ENCODE measurements at places on chromosomes 3 and 15.

GRCh38 chr3:171753665-171754408, 56.4 kb downstream of the PLD1 start:
- no peak for DNase-seq

GRCh38 chr15:79430901-79431635, 1.1 kb upstream of the MINAR1 start:
- no peak for DNase-seq

GRCh38 chr3:4907643-4908432, 71.4 kb upstream of the BHLHE40 start:
- DNase-seq = no peak

DNA sequence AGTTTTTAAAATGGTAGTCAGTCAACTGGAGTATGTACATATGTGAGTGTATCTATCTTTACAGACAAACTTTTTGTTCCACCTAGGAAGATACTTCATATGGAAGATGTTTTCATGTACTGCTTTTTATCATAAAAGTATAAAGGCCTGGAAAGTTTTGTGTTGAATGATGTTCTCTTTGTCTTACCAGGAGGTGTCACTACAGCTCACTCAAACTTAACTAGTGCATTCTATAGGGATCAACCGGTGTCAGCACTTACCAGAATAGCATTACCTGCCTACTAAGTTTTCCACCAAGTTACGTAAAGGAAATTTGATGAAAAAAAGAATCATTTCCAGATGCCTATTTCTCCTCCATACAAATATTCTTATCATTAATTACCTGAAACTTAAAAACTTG, 522.6 kb upstream of the SEMA6D start:
- DNase-seq = no peak

- DNase-seq = no peak
Observed at GRCh38 chr3:42702066-42702951, at the start of gene HHATL. TSS of gene HHATL (minus strand) at chr3:42702798. CDS start at chr3:42700826, 1,972 bp downstream.

GRCh38 chr3:128297401-128298138, 144.3 kb downstream of the EEFSEC start:
- no peak for DNase-seq

- DNase-seq = no peak
Observed at GRCh38 chr3:194384156-194384555, 14.6 kb upstream of the LRRC15 start.

- no peak for DNase-seq
Observed at GRCh38 chr15:67433495-67434099, 87.3 kb upstream of the C15orf61 start.

DNA sequence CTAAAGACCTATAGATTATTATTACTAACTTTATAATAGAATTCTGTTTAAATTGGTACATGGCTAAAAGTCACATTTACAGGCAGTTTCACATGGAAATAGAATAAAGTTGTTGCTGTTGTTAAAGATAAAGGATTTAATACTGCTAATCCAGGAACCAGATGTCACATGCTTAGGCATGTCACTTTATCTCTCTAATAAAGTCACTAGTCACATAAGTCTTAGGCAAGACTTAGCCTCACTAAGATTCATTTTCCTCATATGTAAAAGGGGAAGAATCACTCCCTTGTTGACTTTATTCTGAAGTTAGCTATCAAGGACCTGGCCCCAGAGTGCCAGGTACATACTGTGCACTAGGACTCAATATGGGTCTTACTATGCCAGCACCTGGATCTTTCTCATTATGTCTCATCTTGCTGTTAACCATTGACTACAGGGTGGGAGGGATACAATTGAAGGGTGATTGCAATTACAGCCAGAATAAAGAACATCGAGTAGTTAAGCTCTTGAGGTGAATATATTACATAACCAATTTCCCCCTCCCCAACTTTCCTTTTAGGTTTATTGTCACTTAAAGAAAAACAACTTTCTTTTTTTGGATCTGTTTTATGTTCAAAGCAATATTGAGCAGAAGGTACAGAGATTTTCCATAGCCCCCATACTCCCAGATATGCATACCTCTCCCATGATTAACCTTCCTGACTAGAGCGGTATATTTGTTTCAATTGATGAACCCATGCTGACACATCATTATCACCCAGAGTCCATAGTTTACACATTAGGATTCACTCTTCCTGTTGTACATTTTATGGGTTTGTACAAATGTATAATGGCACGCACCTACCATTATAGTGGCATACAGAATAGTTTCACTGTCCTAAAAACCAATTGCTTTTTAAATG, 36.6 kb downstream of the LNP1 start:
- DNase-seq = no peak

GRCh38 chr3:117761703-117762620, 1052.4 kb downstream of the TUSC7 start:
- DNase-seq = no peak

- DNase-seq = no peak
Observed at GRCh38 chr15:76905855-76906254, 715 bp upstream of the SCAPER start.

DNA sequence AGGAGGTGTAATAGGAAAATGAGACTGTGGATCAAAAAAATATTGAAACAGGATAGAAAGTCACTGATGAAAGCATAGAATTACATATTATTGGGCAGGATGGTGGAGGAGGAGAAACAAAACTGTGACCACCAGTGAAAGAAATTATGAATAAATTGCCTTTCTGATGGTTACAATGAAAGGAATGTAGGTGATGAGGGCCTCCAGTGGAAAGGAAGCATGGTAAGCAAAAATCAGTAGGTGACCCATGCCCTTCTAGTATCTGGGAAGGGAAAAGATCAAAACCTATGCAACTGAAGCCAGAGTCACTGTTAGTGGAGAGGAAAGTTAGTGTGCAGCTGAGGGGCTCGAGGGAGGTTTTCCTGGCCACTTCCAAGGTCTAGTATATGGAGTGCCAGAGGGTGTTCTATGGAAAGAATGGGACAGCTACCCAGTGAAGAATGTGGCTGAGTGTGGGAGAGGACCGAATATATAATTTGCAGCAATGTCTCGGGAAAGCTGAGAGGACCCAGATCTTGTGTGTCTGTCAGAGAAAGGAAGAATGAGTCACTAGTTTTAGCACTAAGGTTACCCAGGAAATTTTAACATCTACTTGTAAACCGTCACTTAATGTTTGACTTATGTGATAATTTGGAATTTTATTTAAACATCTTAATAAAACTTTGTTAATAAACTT, 146.2 kb downstream of the NFKBIZ start:
- no peak for DNase-seq

DNA sequence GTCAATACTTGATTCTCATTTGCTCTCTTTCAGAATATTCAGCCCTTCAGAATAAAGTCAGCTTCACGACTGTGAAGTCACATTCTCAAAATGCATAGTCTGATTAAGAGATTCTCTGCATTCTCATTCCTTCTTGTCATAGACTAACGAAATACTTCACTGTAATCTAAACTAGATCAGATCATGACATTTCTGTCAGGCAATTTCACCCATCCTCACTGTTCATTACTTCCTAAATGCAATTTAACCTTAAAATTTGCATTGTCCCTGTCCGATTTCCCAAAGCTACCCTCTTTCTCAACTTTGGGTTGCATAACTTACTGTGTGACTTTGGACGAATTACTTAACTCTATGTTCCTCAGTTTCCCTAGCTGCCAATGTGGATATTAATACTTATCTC, 6.2 kb downstream of the RPL22L1 start:
- no peak for DNase-seq

DNA sequence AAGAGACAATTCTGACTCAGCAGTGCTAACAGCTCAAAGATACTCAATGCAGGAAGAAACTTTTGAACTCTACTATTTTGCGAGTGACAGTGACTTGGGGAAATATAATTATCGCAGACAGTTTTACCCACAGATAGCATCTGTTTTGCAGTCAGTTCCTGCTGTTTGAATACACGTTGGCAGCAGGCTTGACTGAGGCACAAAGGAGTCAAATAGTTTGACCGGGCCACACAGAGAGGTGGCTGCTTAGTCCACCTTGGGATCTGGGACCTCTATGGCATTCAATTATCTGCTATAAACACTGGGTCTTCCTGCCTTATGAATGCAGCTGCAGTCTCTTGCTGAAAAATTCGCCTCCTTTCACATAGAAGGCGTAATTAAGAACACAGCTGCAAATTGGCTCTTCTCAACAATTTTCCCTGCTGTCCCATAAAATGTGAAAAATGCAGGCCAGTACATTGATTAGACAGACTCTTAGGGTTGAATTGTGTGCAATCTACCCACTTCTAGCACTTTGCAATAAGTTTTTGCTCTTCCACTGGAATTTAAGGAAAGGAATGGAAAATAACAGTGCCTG, 56.5 kb downstream of the OTOL1 start:
- DNase-seq = no peak

- DNase-seq = no peak
Observed at GRCh38 chr3:29594261-29594660, 313.4 kb downstream of the RBMS3 start.

- no peak for DNase-seq
Observed at GRCh38 chr15:34653992-34654391, 70.5 kb upstream of the GOLGA8B start.

DNA sequence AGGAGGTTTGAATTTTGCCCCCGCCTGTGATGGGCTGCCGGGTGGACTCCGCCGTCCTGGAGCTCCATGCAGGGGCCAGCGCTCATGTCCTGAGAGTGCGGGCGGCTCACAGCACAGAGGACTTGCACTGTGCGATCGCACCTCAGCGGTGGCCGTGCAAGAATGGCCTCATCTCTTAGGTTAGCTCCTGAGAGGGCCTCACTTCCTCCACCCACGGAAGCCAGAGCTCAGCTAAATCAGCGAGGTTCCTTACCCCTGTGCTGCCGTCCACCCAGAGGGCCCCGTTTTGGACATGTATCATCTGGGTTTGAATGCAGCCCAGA, 72.0 kb upstream of the PCSK6 start:
- no peak for DNase-seq

DNA sequence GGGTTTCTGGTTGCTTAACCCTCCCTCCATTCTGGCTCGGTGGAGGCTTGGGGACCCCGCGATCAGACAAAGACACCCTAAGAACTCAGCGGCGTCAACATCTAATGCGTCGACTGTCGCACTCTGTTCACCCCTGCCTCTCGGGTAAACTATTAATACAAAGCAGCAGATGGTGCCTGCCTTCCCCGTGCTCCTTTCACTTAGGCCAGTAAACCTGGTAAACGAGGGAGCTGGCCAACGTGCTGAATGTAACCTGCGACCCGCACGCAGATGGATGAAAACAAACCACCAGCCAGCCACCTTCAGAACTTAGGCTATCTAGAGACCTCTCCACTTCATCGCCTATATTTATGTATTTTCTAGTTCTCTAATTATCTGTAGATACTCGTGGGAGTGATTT, 848 bp upstream of the CADPS start:
- no peak for DNase-seq

DNA sequence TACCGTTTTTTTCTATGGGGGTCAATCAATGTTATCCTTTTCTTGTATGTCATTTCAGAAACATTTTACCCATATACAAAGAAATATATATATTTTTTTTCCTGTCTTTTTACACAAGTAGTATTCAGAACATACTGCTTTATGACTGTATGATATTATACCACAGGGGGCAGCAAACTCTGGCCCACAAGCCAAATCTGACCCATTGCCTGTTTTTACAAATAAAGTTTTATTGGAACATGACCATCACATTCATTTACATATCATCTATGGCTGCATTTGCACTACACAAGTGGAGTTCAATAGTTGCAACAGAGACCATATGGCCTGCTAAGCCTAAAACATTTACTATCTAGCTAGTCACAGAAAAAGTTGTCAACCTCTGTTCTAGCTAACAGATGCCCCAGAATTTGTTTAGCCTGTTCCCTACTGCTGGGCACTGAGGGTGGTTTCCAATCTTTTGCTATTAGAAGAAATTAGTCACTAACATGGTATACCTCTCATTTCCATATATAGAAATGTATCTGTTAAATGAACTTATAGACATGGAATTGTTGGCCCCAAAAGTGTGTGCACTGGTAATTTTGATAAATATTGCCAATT, 57.7 kb downstream of the BFSP2 start:
- no peak for DNase-seq

DNA sequence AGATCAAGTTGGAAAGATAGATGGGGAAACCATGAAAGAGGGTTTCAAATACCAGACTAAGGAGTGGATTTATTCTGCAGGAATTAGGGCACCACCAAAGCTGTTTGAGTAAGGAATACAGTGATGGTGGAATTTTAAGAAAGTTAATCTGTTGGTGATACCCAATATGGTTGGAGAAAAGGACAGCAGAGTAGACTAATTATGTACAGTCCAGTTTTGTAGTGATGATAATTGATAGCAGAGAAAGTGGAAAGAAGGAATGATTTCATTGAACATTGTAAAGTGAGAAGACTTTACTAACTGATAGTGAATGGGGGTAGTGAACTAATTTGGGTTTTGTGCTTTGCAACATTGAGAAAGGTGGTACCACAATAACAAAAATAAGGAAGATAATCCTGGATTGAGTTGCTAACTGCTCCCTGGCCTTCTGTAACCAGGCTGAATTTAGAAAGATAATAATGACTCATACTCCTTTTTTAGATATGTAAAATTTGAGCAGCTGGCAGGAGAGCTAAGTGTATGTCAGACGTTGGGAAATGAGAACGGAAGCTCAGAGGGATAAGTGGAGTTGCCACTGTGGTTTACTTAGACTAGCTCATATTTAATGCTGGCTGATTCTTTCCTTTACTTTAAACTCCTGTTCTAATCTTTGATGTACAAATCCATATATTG, 16.9 kb downstream of the TCAIM start:
- no peak for DNase-seq

GRCh38 chr3:148792516-148792915, 35.1 kb upstream of the CPB1 start:
- no peak for DNase-seq

- no peak for DNase-seq
Observed at GRCh38 chr15:88586401-88587162, 34.6 kb upstream of the AEN start.

- no peak for DNase-seq
Observed at GRCh38 chr3:190117981-190118380, 2.7 kb downstream of the P3H2 start.

GRCh38 chr15:72033285-72033684, 84.7 kb downstream of the MYO9A start:
- no peak for DNase-seq

DNA sequence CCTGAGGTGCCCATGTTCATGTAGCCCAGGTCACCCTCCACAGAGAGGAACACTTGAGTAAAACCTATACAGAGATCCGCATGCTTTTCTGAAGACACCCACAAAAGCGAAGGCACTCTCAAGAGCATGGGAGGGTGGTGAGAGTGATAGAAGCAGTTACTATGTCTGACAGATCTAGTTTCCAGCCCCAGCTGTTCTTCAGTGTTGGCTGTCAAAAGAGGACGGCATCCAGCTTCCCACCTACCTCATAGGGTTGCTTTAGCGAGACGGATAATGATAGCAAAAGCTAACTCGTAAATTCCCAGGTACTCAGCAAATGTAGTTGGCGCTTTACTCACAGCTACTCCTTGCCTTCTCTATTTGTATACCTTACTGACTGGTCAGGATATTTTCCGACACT, 3.0 kb upstream of the MEX3B start:
- no peak for DNase-seq

DNA sequence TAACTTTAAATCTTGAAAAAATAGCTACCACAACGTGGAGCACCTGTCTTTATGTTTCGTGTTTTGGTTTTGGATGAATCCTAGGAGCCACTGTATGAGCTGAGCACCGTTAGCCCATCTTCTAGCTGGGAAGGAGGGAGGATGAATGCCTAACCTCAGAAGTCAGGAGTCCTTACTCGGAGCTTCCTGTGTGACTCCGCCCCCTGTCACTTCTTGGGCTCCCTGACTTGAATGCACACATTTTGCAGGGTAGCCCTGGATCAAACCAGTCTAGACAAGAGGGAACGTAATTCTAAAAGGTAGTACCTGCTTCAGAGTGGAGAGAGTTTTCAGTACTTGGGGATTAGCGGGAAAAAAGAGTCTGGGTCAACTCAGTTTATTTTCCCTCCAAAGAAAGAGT, 5.3 kb downstream of the GABRA5 start:
- no peak for DNase-seq
